ENCODE measurements at places on chromosomes 7 and 10.

DNA sequence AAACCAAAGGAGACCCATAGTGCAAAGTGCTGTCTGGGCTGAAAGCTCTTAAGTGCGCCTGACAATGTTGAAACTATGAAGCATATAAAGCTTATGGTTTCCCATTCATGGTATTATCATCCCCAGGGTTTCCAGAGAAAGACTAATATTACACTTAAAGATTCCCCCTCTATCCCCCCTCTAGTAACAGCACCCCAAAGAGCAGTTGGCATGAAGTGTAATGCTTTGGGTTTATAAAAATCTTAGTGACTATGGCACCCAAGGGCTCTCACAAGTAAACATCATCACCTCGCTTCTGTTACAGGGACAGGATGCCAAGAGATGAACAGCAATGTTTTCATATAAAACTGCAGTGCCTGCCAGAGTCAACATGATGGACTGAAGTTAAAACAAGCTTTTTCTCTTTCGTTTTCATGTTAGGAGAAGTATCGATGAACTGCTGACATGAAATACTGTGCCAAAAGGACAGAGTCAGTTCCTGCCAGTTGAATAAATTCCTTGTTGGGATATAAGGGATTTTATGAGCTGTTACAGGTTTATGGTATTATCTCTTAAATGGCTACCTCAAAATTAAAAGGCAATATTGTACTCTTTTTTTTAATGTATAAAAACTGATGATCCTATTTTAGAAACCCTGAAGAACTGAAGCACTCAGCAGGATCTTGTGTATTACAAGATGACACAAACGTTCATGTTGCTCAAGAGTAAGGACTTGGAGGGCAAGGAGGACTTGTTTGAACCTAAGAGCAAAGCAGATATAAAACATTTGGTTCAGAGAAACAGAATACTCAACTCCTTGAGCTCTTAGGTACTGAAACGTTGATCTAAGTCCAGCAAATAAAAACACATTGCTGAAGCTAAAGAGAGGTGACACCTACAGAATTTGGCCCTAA is 203.7 kb upstream of the IMMP2L start:
- no peak for DNase-seq

DNA sequence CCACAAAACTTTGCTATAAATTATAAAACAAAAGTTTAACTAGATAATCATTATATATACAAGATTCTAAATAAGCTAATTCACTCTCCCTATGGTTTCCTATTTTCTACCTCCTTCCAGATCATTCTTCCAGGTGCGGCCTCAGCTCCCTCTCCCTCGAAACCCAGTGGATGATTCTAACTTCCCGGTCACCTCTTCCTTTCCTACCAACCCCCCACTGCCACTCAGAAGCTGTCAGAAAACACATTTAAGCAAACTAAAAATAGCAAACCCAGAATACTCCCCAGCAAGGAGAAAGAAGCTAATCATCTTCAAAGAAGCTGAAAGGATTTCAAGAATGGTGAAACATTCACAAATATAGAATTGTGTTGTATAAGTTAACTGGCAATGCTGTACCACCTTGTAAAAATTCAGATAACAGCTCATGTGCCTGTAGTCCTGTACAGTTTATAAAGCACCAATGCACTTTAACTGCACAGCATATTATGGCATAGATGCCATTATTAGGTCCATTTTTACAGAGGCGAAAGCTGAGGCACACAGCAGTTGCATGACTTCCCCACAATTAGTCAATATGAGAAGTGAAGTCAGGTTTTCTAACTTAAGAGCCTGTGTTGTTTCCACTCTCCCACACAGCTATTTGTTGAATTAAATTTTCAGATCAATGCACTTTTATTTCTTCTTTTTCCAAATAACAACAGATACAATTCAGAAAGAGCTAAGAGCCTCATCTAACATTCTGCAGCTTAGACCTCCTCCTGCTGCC is 13.7 kb upstream of the DNTT start:
- no peak for DNase-seq

DNA sequence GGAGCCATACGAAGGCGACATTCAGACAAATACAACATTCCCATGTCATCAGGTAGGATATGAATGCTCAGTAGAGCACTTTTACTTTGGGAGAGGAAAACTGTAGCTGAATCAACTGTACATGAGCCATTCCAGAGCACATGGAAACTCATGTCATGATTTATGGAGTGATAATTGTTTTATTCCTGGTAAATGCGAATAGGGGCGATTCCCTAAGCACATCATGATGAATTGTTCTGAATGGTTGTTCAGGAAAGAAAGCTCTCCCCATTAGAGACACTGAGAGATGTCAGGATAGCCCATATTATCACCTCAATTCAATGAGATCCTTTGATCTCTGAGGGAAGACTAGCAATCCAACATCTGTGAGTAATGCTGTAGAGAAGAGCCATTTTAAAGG is 243.6 kb downstream of the FOXP2 start:
- no peak for DNase-seq

GRCh38 chr7:151051108-151051507 is 2.8 kb downstream of the ASIC3 start:
- no peak for DNase-seq

DNA sequence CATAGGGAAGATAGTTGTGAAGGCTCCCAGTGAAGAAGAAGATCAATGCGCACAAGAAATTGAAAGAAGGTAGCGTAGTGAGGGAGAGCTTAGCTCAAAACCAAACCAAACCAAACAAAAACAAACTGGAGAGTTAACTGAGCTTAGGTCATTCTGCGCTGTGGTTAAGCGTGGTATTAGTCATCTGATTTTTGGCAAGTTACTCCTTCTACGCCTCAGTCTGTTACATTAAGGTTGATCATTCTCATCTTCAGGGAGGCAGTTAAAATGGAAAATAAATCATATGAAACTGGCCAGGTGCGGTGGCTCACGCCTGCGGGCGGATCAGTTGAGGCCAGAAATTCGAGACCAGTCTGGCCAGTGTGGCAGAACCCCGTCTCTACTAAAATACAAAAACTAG is 259.7 kb downstream of the EXOC4 start:
- DNase-seq: no peak

GRCh38 chr7:29479301-29480200 is 84.1 kb upstream of the PRR15 start:
- no peak for DNase-seq

DNA sequence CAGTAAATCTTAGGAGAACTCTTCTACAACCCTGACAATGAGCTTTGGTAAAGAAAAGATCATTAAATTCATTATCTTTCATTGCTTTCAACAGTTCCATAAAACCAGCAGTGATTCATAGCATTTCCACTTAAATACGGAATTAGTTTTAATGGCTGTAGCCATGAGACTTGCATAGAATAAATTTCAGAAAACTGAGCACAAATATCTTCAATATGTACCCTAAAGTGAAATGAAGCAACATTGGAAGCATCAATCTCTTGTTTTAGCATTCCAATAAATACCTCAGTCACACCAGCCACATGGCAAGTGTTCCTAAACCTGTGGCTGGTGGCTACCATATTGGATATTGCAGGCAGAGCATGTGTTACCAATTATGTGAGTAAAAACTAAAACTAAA is 3.6 kb upstream of the RARRES2 start:
- no peak for DNase-seq

DNA sequence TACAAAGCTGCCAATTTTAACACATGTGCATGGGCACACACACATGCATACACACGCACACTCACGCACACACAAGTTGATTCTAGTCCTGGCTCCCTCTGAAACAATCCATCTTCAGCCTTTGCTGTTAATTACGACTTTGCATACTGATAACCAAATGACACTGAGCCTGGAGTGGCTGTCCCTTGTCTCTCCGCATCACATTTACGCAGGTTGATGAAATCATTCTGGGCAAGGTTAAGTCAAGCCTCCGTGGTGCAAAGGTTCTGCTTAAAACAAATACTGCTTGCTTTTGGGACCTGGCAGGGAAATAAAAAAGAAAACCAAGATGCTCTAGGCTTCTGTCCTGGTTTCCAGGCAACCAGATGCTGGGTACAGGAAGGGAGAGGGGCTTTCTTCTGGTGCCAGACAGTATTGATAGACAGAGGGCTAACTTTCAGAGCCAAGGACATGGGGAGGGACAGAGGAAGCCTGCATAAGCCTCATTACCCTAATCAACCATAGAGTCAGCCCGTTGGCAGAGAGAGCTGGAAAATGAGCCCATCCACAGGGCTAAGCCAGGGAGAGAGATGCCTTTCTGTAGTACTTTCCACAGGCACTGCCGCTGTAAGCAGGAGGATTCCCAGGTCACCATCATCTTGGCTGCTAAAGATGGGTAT is 233.0 kb downstream of the WDR11 start:
- no peak for DNase-seq

- no peak for DNase-seq
Measured at GRCh38 chr10:8045726-8046494, 8.6 kb upstream of the GATA3 start.

GRCh38 chr10:93445978-93446720 is 36.0 kb downstream of the MYOF start:
- no peak for DNase-seq

- peak; percentile 33 for DNase-seq
Measured at GRCh38 chr7:70645279-70645678, 486.7 kb upstream of the GALNT17 start.

DNA sequence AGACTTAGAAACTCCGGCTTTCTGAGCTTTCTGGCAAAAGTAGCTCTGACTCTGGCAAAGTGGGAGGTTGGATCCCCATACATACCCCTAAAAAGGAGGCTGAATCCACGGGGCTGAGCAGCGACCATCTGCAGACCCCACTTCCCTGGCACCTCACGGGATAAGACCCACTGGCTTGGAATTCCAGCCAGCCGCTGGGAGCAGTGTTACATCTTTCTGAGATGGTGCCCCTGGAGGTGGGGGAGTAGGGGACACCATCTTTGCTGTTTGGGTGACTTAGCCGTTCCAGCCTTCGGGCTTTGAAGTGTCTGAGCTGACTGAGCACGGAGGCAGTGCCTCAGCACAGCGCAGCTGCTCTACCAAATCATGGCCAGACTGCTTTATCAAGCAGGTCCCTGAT is 45.0 kb upstream of the GRM3 start:
- no peak for DNase-seq

DNA sequence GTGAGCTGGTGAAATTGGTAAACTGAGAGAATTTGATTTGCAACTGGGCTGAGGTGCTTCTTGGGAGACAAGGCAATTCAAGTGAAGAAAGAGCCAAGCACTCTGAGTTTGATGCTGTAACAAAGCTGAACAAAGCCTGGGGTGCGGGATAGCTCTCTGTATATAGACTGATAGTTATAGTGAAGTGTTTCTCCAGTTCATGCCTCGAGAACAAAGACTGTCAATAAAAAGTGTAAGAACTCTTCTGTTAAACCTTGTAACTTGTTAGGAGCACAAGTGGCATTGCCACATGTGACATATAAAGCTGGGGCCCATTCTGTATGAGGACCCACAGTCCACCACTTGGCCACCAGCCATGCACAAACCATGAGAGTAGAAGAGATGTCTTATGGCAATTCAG is 11.3 kb upstream of the PNPLA8 start:
- no peak for DNase-seq

DNA sequence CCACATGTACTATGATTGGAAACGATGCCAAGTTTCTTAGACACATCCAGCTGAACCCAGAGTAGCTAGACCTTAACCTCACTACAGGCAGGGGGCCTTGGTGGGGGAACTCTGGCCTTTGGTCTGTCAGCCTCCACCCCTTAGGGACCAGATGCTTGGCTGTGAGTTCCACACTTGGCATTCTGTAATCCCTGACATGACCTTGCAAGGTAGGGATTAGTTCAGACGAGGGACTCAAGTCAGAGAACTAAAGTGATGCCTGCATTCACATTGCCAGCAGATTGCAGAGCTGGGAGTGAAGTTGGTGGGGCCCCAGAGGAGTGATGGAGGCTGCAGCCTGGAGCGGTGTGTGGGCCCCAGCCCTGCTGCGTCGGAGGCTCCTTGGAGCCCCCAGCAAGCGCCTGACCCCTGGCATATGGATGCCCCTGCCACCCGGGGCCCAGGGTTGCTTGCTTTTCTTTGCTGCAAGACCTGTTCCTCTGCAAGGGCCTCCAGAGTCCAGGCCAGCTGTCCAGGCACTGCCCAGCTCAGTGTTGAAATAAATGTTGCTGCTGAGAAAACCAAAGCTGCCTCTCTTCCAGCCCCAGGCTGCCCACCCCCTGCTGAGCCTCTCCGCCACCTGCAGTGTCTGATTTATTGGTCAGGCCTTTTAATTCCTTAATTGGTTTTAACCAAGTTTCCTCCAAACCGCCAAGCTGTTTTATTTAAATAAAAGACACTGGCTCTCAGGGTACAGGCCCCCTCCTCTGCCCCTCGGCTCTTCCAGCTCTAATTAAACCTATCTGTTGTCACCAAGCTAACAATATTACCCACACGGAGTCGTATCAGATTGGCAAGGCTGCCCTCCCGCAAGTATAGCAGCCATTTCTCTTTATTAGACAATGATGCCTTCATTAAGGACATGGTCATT is 4.7 kb downstream of the NPTX2 start:
- no peak for DNase-seq

GRCh38 chr7:84946549-84946948 is 240.3 kb downstream of the SEMA3D start:
- DNase-seq: no peak

DNA sequence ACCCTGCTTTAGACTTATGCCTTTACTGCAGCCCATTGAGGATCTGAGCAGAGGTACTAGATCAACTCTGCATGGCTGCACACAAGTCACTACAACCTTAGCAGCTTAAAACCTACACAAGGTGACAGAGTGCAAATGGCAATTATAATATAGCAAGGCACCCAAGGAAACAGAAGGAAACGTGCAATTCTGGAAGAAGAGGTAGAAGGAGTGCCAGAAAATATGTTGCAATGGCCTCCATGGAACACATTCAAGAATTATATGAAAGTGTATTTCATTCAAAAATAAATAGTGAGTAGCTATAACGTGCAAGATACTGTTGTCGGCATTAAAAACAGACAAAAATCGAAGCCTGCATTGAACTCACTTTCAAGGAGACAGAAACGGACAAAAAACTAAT is 2.9 kb upstream of the AKR1C8 start:
- no peak for DNase-seq

DNA sequence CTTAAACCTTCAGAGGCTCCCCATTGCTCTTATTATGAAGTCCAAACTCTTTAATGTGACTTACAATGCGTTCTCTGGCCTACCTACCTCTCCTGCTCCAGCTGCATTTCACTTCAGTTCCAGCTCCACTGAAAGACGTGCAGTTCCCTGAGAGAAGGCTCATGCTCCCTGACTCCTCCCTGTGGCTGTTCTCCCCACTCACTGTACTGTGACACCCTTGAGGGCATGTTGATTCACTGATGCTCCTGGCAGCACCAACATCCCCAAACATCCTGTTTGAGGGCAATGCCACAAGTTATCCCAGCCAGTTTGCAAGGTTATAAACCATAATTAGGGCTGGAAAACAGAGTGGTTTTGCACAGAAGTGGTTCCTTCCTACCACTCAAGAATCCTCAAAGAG is 111.2 kb downstream of the LSM5 start:
- peak; percentile 20 for DNase-seq

Data from BE2C (cell line).